ENCODE measurements at places on chromosomes 1 and 21.
A peak's percentile ranks its signal among the peaks of the same experiment; 100 is the strongest.

GRCh38 chr1:95095833-95096217 is 21.3 kb upstream of the TLCD4 start:
- no peak for DNase-seq

DNA sequence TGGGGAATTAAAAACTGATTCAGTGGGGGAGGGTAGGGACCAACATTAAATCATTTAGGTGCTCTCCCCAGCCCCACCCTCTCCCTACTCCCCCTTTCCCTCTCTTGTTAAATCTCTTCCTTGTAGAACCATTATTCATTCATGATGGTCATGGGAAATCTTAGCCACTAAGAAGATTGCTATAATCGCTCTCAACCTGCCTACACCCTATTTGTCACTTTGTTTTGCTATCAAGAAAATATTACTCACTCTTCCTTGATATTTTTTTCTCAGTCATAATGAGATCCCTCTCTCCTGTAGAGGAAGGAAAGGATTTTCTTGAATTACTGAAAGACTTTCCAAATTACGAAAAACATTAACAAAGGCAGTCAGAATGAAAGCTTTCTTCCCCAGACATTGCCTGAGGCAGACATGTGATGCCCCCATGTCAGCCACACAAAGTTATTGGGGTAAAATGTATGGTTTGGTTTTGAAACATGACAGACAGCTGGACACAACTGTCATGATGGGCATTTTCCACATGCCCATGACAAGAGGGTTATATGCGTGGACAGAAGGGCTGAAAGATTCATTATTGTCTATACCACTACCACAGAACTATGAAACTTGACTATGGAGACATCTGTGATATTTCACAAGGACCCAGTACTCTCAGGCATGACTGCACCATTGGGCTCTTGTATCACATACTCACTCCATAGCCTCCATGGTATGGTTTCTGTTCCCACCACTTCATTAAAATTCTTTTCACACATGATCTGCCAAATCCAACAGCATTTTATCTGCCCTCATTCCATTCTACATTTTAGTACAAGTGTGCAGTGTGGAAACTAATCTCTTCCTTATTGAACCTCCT is 420.1 kb downstream of the DISC1 start:
- DNase-seq = peak; percentile 12

DNA sequence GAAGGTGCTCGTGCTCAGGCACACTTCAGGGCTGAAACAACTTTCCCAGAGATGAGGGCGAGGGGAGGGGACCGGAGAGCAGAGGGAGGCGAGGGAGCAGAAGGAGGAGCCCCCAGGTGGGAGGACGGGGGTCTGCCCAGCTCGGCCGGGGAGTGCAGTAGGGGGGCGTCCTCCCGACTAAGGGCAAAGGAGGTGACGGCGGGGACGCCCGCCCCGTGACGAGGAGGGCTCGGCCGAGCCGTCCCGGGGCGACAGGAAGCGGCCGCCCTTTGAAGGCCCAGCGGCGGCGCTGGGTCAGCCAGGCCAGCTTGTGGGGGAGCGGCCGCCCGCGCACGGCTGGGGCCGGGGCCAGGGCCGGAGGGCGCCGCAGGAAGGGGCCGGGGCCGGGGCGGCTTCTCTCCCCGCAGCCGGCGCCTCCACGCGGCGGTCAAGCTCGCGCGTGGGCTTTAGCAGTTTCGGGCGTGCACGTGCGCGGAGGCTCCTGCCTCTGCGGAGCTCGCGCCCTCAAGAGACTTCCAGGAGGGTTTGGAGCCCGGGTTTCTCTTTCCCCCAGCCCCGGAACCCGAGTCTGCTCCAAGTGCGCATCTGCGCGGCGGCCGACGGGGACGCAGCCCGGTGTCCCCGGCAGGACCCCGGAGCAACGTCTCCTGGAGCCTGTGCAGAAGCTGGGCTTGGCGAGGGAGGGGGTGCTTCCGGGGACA is 100.8 kb upstream of the SLC45A1 start:
- DNase-seq = peak; percentile 14

GRCh38 chr1:199002661-199003060 is 363.8 kb downstream of the PTPRC start:
- DNase-seq = no peak

DNA sequence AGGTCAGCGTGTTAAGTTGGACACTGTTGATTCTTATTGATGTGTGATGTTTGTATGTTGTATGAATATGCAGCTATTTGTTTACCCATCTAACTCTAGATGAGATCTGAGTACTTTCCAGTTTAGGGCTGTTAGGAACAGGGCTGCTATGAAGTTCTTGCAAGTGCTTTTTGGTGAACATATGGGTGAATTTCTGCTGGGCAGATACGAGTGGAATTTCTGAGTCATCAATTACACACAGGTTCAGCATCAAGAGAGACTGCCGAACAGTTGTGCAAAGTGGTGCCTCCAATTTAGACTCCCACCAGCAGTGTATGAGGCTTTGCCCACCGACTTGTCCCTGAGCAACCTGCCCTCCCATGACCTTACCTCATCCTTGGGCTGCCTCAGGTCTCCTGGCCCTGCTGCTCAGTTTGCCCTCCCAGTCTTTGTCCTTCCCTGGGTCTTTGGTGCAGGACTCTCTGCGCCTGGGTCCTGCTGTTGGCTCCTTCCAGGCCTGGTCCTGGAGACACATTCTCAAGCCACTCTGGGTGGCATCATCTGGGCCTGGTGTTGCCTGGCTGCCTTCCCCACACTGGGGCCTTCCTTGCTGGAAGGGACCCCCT is 343.6 kb downstream of the PTPRU start:
- no peak for DNase-seq

DNA sequence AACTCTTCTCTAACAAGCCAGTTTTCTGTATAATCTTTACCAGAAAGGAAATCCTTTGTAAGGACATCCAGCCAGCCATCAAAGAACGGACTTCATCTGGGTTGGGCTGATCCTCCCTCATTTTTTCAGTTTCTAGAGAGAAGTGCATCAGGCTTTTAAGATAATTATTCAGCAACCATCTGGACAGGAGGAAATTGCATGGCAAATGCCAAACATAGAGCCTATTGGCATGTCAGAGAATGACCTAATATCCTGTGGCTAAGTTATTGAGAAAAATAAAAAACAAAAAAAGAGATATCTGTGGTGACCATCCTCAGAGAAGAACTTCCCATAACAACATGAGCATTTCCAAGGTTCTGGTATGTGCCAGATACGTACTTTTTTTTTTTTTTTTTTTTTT is 74.9 kb upstream of the BEND5 start:
- DNase-seq = no peak

DNA sequence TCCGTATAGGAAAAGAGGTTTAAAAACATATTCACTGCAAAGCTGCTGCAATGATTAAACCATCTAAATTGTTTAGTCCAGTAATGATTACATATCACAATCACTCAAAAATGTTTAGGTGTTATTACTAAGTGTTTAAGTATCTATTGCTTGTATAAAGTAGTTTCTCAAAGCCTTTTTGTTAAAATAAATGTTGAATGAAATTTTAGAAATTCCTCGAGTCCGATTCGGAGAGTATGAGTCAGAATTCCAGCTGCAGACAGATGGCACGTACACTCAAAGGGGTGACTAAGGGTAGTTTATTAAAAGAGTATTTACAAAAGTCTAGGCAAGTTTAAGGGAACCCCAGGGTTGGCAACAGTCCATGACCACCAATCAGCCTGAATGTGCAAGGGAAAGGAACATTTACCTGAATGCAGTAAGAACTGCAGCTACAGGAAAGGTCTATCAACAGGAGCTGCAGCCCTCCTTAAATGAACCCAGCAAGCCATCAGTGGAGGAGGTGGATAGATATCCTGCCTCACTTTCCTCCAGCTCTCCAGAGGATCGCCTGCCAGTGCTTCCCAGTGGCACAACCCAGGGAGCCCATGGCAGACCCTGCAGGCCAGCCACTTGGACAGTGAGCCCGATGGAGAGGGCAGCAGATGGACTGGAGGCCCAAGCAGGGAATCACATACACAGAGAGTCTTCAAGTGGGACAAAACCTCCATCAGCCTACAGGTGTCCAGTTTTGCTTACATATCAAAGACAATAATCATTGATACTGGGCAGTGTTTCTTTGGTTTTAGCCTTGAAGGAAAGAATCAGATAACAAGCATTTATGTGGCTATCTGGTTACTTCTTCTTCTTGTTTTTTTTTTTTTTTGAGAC is 92.1 kb upstream of the SLC44A3 start:
- no peak for DNase-seq

Data from activated CD4-positive, alpha-beta T cell treated with anti-CD3 and anti-CD28 coated beads for 48 hours (primary cell).